ENCODE measurements at places on chromosomes 3 and 15. TPM values are rescaled to one million over a fixed set of nuclear protein-coding genes. Genes with fewer than 3 reads are reported as not detected.
A peak's percentile ranks its signal among the peaks of the same experiment; 100 is the strongest.

DNA sequence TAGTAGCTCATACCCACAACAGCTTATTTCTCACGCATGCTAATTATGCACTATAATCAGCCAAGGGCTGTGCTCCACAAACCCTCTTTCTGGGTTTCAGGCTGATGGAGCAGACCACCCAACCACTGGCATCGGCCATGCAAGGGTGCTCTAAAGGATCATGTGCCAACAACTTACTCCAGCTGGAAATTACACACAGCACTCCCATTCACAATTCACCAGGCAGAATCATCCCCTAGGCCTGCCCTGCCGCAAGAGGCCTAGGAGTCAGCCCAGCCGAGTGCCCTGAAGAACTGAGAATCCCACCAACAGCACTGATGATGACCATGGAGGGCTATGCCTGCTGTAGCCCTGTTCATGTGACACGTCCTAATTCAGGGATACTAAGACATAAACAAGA, 216.2 kb upstream of the CHRNA7 start:
- H3K4me1 ChIP-seq, result no peaks in the 10 kb centered on the region
- peaks cover 7% of the 10 kb centered on the region for H3K27me3 ChIP-seq
- no peak overlapping the region for H3K27ac ChIP-seq
- H3K4me3 ChIP-seq, result no peak overlapping the region
- no peak for DNase-seq
- H3K36me3 ChIP-seq, result no peaks in the 10 kb centered on the region

- no peak for DNase-seq
- peaks cover 34% of the 10 kb centered on the region for H3K36me3 ChIP-seq
- H3K27me3 ChIP-seq, result peaks cover 6% of the 10 kb centered on the region
- no peak overlapping the region for H3K27ac ChIP-seq
These were observed 36.5 kb downstream of the TGFBR2 start for GRCh38 chr3:30642849-30643361.

The LMLN gene
- 7.1 TPM for total RNA-seq

DNA sequence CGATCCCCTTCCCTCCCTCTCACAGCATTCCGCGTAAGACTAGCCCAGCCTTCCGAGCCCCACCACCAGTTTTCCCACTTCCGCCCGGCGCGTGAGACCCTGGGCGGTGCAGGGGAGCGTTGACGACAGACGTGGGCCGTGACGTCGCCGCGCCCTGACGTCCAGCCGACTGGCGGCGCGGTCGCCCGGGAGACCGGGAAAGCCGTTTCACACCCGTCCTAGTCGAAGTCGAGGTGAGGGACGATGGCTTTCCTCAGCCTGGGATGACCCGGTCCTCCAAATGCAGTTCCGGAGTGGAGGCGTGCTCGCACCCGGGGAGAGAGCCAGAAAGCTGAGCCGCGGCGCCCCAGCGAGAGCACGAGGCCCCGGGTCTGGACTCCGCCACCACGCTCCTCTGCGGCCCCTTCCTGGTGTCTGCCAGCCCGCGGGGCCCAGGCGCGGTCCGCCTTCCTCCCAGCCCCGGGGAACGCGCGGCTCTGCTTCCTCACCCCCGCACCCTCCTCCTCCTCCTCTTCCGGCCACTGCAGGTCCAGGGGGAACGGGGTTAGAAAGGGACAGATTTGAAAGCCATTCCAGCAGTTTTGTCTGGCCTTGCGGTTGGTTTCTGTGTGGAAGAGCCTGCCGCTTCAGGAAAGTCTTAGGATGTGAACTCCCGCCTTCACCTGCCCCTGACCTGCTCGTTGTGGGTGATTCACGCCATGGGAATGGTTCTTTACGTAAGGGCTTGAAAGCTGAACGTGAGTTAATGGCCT, at the start of gene LEKR1:
Gene LEKR1 (plus strand): TSS at position 210 of the 752 bp plus-strand sequence. CDS start 2,977 bp downstream, outside the sequence.
- peak within 1 kb of the TSS; percentile 93 for H3K27ac ChIP-seq
- H3K36me3 ChIP-seq, result no peaks in the 10 kb centered on the region

The OR5K2 gene
- not detected for total RNA-seq

The PLIN1 gene
- total RNA-seq, result 0.64 TPM

The FAM81A gene
- total RNA-seq, result 0.23 TPM

DNA sequence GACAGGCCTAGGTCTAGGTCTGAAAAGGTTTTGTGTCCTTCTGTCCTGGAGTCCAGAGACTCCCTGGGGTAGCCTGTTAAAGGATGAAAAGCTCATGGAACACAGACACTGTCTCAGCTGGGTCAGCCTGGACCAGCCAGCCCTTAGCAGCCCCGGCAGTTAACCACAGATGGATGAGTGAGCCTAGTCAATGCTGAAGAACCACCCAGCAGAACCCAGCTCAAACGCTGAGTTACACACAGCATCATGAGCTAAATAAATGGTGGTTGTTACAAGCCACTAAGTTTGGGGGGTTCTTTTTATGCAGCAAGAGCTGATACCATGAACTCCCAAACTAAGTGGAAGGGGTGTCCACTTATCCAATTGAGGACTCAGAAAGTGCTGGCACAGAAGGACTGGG, 472.8 kb upstream of the PROK2 start:
- no peak overlapping the region for H3K4me3 ChIP-seq
- H3K4me1 ChIP-seq, result peaks cover 11% of the 10 kb centered on the region
- H3K36me3 ChIP-seq, result no peaks in the 10 kb centered on the region
- H3K27me3 ChIP-seq, result peaks cover 4% of the 10 kb centered on the region
- DNase-seq, result no peak
- no peak overlapping the region for H3K27ac ChIP-seq

DNA sequence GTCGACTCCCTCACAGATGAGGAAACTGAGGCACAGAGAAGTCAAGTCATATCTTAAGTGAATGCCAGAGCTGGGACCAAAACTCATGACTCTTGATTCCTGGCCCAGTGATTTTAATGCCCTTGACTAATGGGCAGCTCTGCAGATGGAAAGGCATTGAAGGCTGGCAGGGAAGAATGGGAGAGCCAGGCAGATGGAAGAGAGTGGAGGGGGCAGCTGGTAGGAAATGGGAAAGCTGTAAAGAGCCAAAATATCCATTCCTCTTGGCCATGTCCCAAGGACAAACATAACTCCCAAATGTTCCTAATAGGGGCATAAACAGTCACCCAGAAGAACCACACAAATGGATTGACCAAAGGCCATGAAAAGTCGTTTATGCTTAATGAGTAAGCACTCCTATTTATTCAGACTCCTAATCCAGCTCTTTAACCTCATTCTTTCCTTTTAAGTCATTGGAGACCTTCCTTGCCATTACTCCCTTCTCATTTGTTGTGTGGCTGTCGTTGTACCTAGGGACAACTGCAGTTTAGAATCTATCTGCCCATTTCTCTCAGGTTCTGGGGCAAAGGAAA, 330.5 kb upstream of the ROPN1 start:
- peaks cover 8% of the 10 kb centered on the region for H3K27me3 ChIP-seq
- peaks cover 11% of the 10 kb centered on the region for H3K36me3 ChIP-seq
- no peak overlapping the region for H3K27ac ChIP-seq
- no peak overlapping the region for H3K4me3 ChIP-seq
- no peak for DNase-seq
- H3K4me1 ChIP-seq, result peaks cover 23% of the 10 kb centered on the region

GRCh38 chr3:71451812-71452211, 131.7 kb downstream of the FOXP1 start:
- peaks cover 12% of the 10 kb centered on the region for H3K4me1 ChIP-seq
- H3K27me3 ChIP-seq, result no peaks in the 10 kb centered on the region
- H3K36me3 ChIP-seq, result no peaks in the 10 kb centered on the region
- DNase-seq, result no peak
- H3K4me3 ChIP-seq, result no peak overlapping the region
- no peak overlapping the region for H3K27ac ChIP-seq

DNA sequence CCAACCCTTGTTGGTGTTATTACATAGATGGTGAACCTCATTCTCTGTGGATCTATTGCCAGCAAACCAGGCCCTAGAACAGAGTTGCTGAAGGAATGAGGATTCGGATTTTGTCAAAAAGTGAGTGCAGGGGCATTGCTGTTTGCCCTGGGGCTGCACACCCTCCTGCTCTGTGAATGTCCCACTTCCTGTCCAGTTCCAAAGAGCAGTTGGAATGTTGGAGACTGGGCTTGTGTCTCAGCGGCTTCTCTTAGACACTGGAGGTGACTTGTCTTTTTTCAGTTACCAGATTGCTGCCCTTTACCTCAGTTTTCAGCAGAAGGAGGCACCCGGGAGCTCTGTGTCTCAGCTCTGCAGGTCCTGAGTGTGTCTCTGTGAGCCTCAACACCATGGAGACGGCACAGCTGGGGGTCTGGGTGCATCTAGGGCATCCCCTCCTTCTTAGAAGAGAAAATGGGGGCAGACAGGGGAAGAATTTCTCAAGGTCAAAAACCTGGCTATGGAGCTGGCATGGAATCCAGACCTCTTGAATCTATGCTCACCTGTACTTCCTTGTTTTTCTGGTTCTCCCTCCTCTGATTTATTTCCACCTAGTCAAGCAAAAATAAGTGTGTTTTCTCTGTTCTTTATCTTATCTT, 46.3 kb downstream of the LIMD1 start:
- peaks cover 17% of the 10 kb centered on the region for H3K36me3 ChIP-seq
- H3K4me3 ChIP-seq, result no peak overlapping the region

DNA sequence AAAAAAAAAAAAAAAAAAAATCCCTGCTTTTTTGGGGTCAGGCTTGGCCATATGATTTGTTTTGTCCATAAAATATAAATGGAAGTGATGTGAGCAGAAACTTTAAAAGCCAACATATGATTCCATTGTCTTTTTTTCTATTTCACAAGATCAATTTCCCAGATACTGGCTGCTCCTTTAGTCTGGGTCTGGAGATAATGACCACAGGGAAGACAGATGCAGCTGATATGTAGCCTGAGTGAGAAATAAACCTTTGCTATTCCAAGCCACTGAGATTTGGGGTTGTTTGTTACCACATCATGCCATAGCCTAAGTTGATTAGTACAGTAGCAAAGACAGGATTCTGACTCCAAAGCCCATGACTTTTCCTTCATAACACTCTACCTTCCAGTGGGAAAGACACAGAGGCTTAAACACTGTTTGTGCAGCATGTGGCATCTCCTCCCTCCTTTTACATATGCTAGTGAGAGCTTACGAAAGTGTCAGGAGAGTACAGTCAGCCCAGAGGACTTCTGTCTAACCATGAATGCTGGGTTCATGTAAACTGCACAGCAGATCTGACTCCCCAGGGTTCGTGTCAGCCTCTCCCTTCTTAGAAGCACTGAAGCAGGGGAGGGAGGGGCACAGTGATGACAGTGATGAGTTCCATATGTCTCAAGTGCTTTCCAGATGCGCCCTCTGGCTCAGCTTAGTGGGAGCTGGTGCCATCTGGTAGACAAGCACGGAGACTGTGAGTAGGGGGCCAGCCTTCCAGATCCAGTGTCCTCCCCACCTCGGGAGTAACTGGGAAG, 36.7 kb upstream of the SLC7A14 start:
- peaks cover 4% of the 10 kb centered on the region for H3K27me3 ChIP-seq
- no peak overlapping the region for H3K27ac ChIP-seq
- no peak for DNase-seq
- no peaks in the 10 kb centered on the region for H3K36me3 ChIP-seq
- H3K4me3 ChIP-seq, result no peak overlapping the region

GRCh38 chr3:99774467-99774866, 43.2 kb upstream of the CMSS1 start:
- no peaks in the 10 kb centered on the region for H3K36me3 ChIP-seq
- no peak overlapping the region for H3K27ac ChIP-seq
- H3K4me1 ChIP-seq, result no peaks in the 10 kb centered on the region
- H3K27me3 ChIP-seq, result no peaks in the 10 kb centered on the region
- no peak overlapping the region for H3K4me3 ChIP-seq
- no peak for DNase-seq

GRCh38 chr3:169522595-169523529, 140.7 kb downstream of the MECOM start:
- peaks cover 2% of the 10 kb centered on the region for H3K27me3 ChIP-seq
- peaks cover 13% of the 10 kb centered on the region for H3K4me1 ChIP-seq
- no peak overlapping the region for H3K4me3 ChIP-seq
- no peak overlapping the region for H3K27ac ChIP-seq

DNA sequence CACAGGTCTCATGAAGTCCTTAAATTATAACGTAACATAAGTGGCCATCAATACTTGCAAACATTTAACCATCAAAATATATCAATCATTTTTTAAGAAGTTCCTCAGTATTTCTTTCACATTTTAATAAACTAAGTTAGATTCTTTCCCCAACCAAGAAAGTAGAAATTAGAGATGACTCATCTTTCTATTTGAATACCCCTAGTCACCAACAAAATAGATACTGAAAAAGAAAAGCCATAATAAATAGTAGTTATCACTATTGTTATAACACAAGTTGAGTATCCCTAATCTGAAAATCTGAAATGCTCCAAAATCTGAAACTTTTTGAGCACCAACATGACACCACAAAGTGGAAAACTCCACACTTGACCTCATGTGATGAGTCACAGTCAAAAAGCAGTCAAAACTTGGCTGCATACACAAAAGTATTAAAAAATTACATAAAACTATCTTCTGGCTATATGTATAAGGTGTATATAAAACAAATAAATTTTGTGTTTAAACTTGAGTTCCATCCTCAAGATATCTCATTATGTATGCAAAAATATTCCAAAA, 3.7 kb downstream of the SHQ1 start:
- peaks cover 19% of the 10 kb centered on the region for H3K36me3 ChIP-seq
- no peak overlapping the region for H3K4me3 ChIP-seq
- no peak for DNase-seq
- H3K27ac ChIP-seq, result no peak overlapping the region
- H3K27me3 ChIP-seq, result peaks cover 10% of the 10 kb centered on the region

The MYZAP gene
- 55.3 TPM for total RNA-seq

DNA sequence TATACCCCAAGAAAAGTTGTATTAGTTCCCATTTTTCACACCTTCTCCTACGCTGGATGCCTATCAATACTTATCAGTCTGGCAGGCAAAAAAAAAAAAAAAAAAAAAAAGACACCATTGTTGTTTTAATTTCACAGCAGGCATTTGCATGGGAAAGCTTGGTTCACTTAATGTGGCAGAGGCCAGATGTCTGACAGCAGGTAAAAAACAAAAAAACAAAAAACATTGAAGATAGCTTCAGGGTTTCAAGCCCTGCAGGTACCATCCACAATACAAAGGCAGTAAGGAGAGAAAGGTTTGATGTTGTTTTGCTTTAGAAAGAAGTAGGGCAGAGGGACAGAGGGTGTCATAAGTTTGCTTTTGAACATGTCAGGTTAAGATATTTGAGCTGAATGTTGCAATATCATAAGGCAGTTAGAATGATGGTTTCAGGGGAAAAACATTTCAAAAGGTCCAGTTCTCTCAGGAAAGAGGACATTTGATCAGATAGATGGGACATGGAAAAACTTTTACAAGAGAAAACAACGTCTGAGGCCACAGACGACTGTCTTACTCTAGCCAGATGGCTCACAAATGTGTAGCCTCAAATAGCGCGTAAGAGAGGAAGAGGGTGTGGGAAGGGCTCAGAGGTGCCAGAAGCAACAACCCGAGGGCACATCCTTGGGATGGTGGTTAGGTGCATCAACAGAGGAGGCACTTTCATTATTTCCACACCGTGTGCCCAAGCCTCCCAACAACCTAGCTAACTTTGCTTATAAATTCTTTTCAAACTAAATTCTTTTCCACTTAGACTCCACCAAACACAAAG, 25.7 kb downstream of the PCOLCE2 start:
- no peak overlapping the region for H3K27ac ChIP-seq
- H3K4me1 ChIP-seq, result no peaks in the 10 kb centered on the region
- no peaks in the 10 kb centered on the region for H3K36me3 ChIP-seq
- DNase-seq, result no peak
- no peaks in the 10 kb centered on the region for H3K27me3 ChIP-seq

- no peak overlapping the region for H3K4me3 ChIP-seq
- no peaks in the 10 kb centered on the region for H3K27me3 ChIP-seq
These were observed 215.3 kb upstream of the THRB start for GRCh38 chr3:24709956-24710355.

The HCLS1 gene
- 45.8 TPM for total RNA-seq

The SLC51A gene
- not detected for total RNA-seq

The GOLGA8S gene
- total RNA-seq, result 0.28 TPM

GRCh38 chr3:104556372-104557078, 810.2 kb upstream of the ALCAM start:
- no peak overlapping the region for H3K4me3 ChIP-seq
- no peak overlapping the region for H3K27ac ChIP-seq
- H3K27me3 ChIP-seq, result no peaks in the 10 kb centered on the region
- H3K36me3 ChIP-seq, result no peaks in the 10 kb centered on the region
- no peak for DNase-seq

Data from endothelial cell (in vitro differentiated cells).